ENCODE measurements at places on chromosomes 6 and 20.

DNA sequence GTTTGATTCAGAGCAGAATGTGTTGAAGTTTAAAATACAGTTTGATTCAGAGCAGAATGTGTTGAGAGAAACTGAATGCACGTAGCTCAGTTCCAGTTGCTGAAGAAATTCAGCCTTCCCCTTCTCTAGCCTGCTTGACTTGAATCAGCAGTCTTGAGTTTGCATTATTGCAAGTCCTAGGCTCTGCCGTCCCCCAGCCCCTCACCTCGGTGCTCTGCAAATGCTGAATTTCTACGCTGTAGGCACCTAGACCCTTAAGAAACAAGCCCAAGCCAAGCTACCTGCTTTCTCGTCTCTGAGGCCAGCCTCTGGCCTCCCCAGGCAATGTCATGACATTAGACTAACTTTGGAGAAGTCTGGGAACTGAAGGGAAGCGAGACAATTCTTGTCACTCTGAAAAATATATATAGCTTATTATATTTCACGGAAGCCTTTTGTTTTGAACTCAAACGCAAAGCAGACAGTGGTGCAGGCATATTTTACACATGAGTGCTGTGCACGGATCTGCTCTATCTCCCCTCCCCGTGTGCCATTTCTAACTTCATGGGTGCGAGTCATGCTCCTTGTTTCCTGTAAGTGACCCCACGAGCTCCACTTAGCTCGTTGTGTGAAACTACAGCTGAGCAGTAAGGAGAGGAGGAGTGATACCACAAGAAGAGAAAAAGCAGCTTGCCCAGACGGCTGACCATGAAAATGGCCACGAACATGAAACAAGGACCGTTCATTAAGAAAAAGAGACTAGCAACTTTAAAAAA, 71.4 kb upstream of the DUSP22 start:
- no peak for DNase-seq

- no peak for DNase-seq
Measured at GRCh38 chr20:32558526-32558925, 26.6 kb downstream of the NOL4L start.

DNA sequence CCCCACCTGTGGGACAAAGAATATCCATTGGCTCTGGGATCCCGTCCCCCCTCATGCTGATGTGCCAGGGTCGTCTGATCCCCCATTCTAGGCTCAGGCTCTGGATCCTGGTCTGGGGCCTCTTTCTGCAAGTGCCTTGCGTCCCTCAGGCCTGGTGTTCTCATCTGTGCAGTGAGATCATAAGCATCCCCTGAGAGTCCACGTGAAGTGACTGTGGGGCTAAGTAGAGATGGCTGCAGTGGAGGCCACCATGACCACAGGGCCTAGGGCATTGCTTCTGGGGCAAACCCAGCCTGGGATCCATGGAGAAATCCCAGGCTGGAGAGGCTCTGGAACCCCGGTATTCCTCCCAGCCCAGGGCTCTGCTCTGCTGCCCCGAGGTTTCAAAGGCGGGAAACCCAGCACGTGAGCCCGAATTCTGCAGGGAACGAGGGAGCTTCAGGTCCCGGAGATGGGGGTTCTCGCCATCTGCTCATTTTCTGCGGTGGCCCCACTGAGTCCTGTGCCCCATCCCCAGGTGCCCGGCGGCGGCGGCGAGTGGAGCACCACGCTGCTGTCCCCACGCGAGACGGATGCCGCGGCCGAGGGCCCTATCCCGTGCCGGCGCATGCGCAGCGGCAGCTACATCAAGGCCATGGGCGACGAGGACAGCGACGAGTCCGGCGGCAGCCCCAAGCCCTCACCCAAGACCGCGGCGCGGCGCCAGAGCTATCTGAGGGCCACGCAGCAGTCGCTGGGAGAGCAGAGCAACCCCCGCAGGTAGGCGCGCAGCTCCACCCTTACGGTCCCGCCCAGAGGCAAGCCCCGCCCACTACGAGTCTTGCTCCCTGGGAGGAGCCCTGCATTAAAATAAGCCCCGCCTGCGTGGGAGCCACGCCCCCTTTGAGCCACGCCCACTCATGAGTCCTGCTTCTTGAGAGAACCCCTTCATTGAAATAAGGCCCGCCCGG, 105.5 kb upstream of the MYL9 start:
- peak; percentile 82 for DNase-seq

DNA sequence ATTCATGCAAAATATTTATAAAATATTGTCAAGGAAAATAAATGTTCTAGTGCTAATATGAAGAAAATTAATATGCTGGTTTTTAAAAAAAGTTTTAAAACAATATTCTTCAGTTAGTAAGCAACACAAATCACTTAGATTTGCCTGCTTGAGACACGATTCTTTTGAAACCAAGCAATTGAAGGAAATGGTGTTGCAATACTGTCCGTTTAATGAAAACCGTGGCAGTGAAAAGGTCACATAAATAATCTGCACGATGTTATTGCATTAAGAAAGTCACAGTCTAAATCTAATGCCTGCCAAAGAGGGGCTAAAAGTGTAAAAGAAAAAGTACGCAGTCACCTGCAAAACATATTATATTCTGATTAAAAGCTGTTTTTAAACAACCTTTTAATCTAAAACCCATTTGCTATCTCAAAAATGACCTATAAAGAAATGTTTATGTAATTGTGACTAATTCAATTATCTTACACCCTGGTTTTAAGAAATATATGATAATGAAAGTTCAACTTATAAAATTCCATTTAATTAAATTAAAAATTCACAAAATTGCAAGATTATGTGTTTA, 143.0 kb downstream of the GMDS start:
- DNase-seq = no peak

DNA sequence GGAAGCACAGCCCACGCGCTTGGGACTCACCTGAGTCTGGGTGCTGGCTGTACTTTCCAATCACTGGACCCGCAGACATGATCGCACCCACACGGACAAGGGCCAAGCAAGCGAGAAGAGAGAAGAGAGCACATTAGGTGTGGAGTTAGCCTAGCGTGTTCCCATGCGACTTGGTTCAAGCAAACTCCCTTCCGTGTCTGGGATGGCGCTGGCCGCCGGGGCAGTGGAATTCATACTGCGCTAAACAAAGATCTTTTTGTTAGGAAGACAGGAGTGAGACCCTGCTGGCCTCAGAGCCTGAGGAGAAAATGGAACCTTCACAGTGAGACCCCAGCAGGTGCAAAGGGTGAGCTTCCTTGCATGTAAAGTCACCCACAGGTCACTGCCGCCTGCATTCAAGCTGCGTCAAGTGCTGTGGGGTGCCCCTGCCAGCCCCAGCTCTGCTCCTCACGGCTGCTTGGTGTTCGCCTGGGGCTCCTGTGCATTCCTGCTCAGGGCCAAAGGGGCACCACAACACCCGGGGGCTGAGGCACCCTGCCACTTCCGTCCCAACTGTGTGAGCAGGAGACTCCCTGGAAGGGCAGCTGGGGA, 26.4 kb downstream of the PSMG4 start:
- no peak for DNase-seq

DNA sequence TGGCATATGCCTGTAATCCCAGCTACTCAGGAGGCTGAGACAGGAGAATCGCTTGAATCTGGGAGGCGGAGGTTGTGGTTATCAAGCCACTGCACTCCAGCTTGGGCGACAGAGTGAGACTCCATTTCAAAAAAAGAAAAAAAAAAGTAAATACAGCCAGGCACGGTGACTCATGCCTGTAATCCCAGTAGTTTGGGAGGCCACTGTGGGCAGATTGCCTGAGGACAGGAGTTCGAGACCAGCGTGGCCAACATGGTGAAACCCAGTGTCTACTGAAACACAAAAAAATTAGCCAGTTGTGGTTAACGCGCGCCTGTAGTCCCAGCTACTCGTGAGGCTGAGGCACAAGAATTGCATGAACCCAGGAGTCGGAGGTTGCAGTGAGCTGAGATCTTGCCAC, 1.5 kb upstream of the NINL start:
- no peak for DNase-seq

DNA sequence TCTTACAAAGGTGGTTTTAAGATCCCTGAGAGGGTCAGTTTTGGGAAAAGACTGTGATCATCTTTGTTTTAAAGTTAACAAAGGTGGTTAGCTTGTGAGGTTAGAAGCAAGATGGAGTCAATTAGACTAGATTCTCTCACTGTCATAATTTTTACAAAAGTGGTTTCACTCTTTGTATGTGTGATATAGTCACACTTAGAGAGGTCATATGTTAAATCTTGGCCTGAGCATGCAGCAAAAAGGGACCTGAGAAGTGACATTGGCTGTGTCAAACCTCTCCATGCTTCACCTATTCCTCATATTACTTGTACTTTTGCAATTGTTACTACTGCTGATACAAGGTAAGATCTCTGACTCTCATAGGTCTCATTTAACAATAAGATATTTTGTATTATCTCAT, 368.0 kb downstream of the TBC1D32 start:
- DNase-seq = no peak

GRCh38 chr20:62445553-62446340, 18.4 kb upstream of the RBBP8NL start:
- DNase-seq = no peak

DNA sequence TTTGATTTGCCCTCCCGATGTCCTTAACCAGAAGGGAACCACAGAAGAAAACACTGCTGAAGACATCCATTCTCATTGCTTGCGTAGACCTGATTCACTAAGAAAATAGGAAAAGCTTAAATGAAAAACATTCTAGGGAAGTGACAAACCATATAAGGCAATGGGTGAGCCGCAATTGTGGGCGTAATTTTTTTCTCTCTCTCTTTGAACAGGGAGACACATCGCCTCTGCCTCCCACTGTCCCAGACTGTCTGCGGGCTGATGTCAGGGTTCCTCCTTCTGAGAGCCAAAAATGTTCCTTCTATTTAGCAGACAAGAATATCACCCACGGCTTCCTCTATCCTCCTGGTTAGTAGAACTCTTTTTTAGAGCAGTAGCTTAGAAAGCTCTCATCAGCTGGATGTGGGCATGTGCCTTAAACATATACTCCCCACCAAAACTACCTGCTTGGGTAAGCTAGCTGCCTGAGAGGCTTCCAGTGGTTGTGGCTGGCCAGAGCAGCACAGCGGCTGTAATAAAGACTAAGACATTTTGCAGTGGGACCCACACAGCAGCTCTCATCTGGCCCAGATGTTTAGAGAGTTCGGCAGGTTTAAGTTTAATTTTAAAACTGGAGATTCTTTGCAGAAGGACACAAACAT, 22.7 kb upstream of the CTAGE9 start:
- no peak for DNase-seq

- DNase-seq = no peak
Measured at GRCh38 chr6:114240796-114241195, 102.0 kb downstream of the HS3ST5 start.

GRCh38 chr6:134347885-134348805, 30.2 kb upstream of the SGK1 start:
- no peak for DNase-seq

- DNase-seq = no peak
Measured at GRCh38 chr20:48622421-48622820, 205.4 kb downstream of the PREX1 start.
